ENCODE measurements at places on chromosomes 3 and 15. TPM values are rescaled to one million over a fixed set of nuclear protein-coding genes. Genes with fewer than 3 reads are reported as not detected.

DNA sequence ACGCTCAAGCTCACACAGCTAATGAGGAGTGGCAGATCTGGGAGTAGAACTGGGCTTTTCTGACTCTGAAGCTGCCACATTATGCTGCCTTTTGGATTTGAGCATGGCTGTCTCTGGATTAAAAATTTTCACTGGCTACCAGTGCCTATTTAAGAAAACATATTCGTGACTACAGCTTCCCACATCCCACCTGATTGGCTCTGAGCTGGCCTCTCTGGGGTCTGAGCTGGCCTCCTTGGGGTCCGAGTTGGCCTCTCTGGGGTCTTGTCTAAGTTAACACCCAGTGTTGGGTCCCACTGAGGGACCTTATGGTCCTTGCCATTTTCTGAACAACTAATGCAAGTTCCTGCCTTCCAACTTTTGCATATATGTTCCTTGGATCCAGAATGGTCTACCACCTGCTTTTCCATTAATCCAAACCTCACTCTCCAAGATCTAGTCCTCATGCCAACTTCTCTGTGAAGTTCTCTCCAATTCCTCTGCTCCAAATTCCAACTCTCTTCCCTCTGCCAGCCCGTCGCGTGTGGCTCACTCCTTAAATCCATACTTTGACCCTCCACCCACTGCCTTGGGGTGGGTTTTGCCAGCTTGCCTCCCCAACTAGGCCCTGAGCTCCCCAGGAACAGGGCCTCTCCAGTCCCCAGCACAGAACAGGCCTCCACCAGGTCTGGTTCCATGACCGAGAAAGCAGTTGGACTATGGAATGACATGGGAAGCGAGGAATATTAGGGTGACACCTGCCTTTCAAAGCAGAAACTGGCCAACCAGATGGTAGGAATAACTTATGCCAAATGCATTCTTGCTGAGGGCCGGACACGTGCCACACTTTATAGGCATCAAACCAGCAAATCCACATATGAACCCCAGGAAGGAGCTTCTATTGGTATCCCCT is 42.5 kb downstream of the ATP2B2 start:
- H3K27me3 ChIP-seq: no peaks in the 10 kb centered on the region
- no peaks in the 10 kb centered on the region for H3K36me3 ChIP-seq
- H3K4me3 ChIP-seq: no peak overlapping the region
- DNase-seq: no peak

DNA sequence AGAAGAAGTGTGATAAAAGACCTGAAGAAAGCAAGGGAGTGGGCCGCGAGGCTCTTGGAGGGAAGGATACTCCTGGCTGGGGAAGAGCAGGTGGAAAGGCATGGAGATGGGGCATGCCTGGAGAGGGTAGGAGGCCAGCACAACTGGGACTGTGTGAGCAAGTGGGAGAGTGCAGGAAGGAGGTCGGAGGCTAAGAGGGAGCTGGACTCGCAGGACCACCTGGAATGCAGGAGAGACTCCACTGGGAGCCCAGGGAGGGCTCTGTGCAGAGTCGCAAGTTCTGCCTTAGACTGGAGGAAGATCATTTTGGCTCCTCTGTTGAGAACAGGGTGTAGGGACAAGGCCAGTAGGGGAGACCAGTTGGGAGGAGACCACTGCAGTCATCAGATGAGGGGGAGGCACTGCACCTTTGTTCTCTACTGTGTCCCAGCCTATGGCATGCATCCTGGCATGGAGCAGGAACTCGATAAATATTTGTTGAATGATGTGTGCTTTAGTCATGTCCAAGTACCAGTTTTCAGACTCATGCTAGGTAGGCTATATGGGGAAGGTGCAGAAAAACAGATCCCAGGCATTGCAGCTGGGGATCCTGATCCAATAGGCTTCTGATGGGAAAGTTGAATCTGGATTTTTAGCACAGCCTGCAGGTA is 13.7 kb downstream of the FAM107A start:
- DNase-seq: no peak
- H3K36me3 ChIP-seq: no peaks in the 10 kb centered on the region
- no peaks in the 10 kb centered on the region for H3K4me1 ChIP-seq
- H3K4me3 ChIP-seq: no peak overlapping the region

- H3K36me3 ChIP-seq: no peaks in the 10 kb centered on the region
- H3K4me1 ChIP-seq: no peaks in the 10 kb centered on the region
- no peak overlapping the region for H3K27ac ChIP-seq
Measured at GRCh38 chr3:182392182-182392937, 400.9 kb upstream of the ATP11B start.

GRCh38 chr3:122396511-122396910 is 12.5 kb downstream of the FAM162A start:
- no peak for DNase-seq
- H3K4me1 ChIP-seq: peaks cover 22% of the 10 kb centered on the region
- H3K4me3 ChIP-seq: no peak overlapping the region
- no peak overlapping the region for H3K27ac ChIP-seq
- no peaks in the 10 kb centered on the region for H3K36me3 ChIP-seq

- no peaks in the 10 kb centered on the region for H3K36me3 ChIP-seq
- DNase-seq: no peak
- H3K4me1 ChIP-seq: no peaks in the 10 kb centered on the region
- no peak overlapping the region for H3K27ac ChIP-seq
- H3K27me3 ChIP-seq: no peaks in the 10 kb centered on the region
Measured at GRCh38 chr3:123611082-123611481, 26.2 kb upstream of the HACD2 start.

DNA sequence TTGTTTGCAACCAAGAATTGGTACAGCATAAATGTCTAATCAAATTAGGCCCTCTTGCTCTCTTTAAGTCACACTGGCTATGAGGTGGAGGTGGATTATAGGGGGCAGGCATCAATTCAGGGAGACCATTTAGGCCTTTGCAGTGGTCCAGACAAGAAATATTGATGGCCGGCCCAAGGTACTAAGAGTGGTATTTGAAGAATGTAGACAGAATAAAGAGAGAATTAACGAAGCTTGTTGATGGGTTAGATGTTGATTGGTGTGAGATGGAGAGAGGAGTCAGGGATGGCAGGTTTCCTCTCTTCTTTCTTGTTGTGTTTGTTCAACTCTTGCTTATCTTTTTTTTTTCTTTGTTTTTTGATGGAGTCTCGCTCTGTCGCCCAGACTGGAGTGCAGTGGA is 48.5 kb downstream of the PIK3CA start:
- H3K4me3 ChIP-seq: no peak overlapping the region
- no peak overlapping the region for H3K27ac ChIP-seq
- DNase-seq: no peak
- H3K4me1 ChIP-seq: peaks cover 22% of the 10 kb centered on the region
- H3K27me3 ChIP-seq: no peaks in the 10 kb centered on the region

GRCh38 chr3:140206196-140207040 is 271.4 kb downstream of the CLSTN2 start:
- no peak overlapping the region for H3K27ac ChIP-seq
- no peak for DNase-seq
- H3K27me3 ChIP-seq: no peaks in the 10 kb centered on the region
- H3K4me3 ChIP-seq: no peak overlapping the region
- H3K36me3 ChIP-seq: no peaks in the 10 kb centered on the region
- no peaks in the 10 kb centered on the region for H3K4me1 ChIP-seq

GRCh38 chr3:1501406-1502115 is 408.7 kb downstream of the CNTN6 start:
- H3K4me1 ChIP-seq: no peaks in the 10 kb centered on the region
- no peak overlapping the region for H3K27ac ChIP-seq
- no peaks in the 10 kb centered on the region for H3K36me3 ChIP-seq
- DNase-seq: no peak
- H3K27me3 ChIP-seq: no peaks in the 10 kb centered on the region
- no peak overlapping the region for H3K4me3 ChIP-seq

- H3K4me1 ChIP-seq: no peaks in the 10 kb centered on the region
- no peak overlapping the region for H3K4me3 ChIP-seq
Measured at GRCh38 chr15:67779549-67780111, 45.7 kb upstream of the SKOR1 start.

GRCh38 chr3:65344444-65344843 is 656.6 kb upstream of the ADAMTS9 start:
- H3K4me3 ChIP-seq: no peak overlapping the region
- no peaks in the 10 kb centered on the region for H3K36me3 ChIP-seq
- H3K4me1 ChIP-seq: no peaks in the 10 kb centered on the region

- no peak overlapping the region for H3K4me3 ChIP-seq
- DNase-seq: peak; percentile 32
- no peaks in the 10 kb centered on the region for H3K27me3 ChIP-seq
- no peaks in the 10 kb centered on the region for H3K36me3 ChIP-seq
- H3K27ac ChIP-seq: no peak overlapping the region
Measured at GRCh38 chr15:57427367-57427821, 51.1 kb downstream of the CGNL1 start.

GRCh38 chr3:94776401-94776915 is 713.6 kb downstream of the NSUN3 start:
- no peak overlapping the region for H3K4me3 ChIP-seq
- no peaks in the 10 kb centered on the region for H3K27me3 ChIP-seq
- H3K27ac ChIP-seq: no peak overlapping the region
- no peaks in the 10 kb centered on the region for H3K4me1 ChIP-seq
- DNase-seq: no peak

- no peak for DNase-seq
- no peaks in the 10 kb centered on the region for H3K4me1 ChIP-seq
- no peak overlapping the region for H3K4me3 ChIP-seq
- H3K27me3 ChIP-seq: no peaks in the 10 kb centered on the region
- no peaks in the 10 kb centered on the region for H3K36me3 ChIP-seq
- H3K27ac ChIP-seq: no peak overlapping the region
Measured at GRCh38 chr15:49926740-49927139, 192.3 kb downstream of the ATP8B4 start.

GRCh38 chr3:193168931-193169330 is 72.1 kb upstream of the PLAAT1 start:
- DNase-seq: no peak
- H3K4me1 ChIP-seq: no peaks in the 10 kb centered on the region
- H3K27ac ChIP-seq: no peak overlapping the region
- no peaks in the 10 kb centered on the region for H3K36me3 ChIP-seq

DNA sequence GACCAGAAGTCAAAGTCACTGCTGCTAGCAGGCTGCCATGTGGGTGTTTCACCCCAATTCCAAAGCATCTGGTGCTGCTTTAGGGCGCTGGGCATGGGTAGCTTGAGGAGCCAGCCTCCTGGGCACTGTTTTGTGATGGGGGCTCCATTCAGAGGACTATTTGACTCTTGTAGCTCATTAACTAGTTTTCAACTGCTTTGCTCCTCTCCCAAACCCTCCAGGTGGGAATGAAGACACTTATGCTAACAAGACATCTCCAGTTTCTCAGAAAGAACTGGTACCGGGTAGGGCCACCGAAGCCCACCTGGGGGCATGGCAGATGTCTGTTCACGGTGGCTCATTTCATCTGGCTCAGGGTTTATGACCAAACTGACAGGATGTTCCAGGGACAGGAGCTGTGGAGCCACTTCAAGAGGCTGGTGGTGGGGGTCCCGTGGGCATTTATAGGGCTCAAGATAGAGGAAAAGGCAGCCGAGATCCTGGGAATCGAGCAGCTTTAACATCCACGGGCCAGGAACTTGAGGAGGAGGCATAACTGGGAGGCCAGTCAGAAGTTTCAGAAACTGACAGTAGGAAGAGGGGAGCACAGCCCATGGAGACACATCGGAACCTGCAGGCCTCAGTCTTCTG is 17.7 kb downstream of the AMOTL2 start:
- peak overlapping the region; percentile 64 for H3K27ac ChIP-seq
- H3K4me1 ChIP-seq: peaks cover 87% of the 10 kb centered on the region
- no peak for DNase-seq
- H3K27me3 ChIP-seq: no peaks in the 10 kb centered on the region

- H3K27me3 ChIP-seq: no peaks in the 10 kb centered on the region
- H3K27ac ChIP-seq: peak overlapping the region; percentile 82
- peaks cover 83% of the 10 kb centered on the region for H3K4me1 ChIP-seq
- DNase-seq: no peak
- H3K36me3 ChIP-seq: no peaks in the 10 kb centered on the region
Measured at GRCh38 chr3:114452256-114452655, 158.4 kb downstream of the TIGIT start.

GRCh38 chr3:177633671-177634207 is 436.5 kb upstream of the TBL1XR1 start:
- H3K36me3 ChIP-seq: no peaks in the 10 kb centered on the region
- DNase-seq: no peak
- H3K27ac ChIP-seq: no peak overlapping the region
- no peaks in the 10 kb centered on the region for H3K4me1 ChIP-seq

GRCh38 chr3:101819649-101820206 is 29.6 kb upstream of the NFKBIZ start:
- DNase-seq: no peak
- peaks cover 6% of the 10 kb centered on the region for H3K4me1 ChIP-seq
- H3K27ac ChIP-seq: no peak overlapping the region
- H3K36me3 ChIP-seq: peaks cover 22% of the 10 kb centered on the region

GRCh38 chr3:56929809-56930615 is 128.3 kb upstream of the ARHGEF3 start:
- peak overlapping the region; percentile 15 for H3K27ac ChIP-seq
- no peak for DNase-seq
- peaks cover 18% of the 10 kb centered on the region for H3K4me1 ChIP-seq
- H3K27me3 ChIP-seq: no peaks in the 10 kb centered on the region
- no peak overlapping the region for H3K4me3 ChIP-seq

DNA sequence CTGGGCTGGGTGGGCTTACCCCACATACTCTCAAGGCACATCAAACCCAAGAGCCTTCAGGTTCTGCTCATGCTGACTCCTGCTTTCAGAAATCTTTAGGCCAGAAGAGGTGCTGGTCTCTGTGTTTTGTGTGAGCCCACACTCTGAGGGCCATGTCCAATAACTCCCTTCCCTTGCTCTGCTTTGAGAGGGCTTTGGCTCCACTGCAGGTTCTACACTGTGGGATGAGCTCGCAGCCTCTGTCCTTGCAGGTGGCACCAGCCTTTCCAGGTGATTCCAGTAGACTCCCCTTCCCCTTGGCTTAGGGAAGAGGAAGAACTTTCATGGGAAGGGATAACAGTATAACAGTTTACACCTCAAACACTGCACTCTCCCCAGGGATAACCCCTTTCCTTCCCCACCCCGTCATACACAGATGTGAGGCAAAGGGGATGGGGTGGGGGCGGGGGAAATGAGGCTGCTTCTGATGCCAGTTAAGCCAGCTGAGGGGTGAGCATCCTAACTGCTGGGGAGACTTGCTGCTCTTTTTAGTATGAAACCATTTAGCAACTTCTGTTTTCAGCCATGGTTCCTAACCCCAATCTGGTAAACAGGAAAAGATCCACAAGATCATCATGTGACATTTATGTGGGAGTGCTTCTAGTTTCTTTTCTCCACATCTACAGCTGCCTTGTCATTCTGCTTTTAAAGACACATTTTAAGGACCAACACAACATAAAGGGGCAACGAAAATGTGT is 262.4 kb downstream of the SLC9A9 start:
- no peak overlapping the region for H3K4me3 ChIP-seq
- no peak overlapping the region for H3K27ac ChIP-seq
- H3K36me3 ChIP-seq: no peaks in the 10 kb centered on the region
- no peaks in the 10 kb centered on the region for H3K4me1 ChIP-seq
- DNase-seq: no peak

The RAB6B gene
- 0.69 TPM for total RNA-seq

The SCAANT1 gene
- total RNA-seq: not detected

The GOLGA8O gene
- total RNA-seq: not detected

The LSAMP gene
- total RNA-seq: 0.07 TPM

The DUOX1 gene
- total RNA-seq: 0.56 TPM

Data from gastrocnemius medialis (tissue), 4 donors.